Stimulated activated CD4-positive, alpha-beta T cell treated with anti-CD3 and anti-CD28 coated beads, Interleukin-1b, Interleukin-23, amount 100 ng/mL, for 1 hour (primary cell): ENCODE measurements at places on chromosomes 3 and 15.

- no peak for DNase-seq
These were observed 13.7 kb downstream of the CTDSPL2 start for GRCh38 chr15:44441095-44441501.

- no peak for DNase-seq
These were observed 8.2 kb upstream of the EPHB3 start for GRCh38 chr3:184553385-184553784.

DNA sequence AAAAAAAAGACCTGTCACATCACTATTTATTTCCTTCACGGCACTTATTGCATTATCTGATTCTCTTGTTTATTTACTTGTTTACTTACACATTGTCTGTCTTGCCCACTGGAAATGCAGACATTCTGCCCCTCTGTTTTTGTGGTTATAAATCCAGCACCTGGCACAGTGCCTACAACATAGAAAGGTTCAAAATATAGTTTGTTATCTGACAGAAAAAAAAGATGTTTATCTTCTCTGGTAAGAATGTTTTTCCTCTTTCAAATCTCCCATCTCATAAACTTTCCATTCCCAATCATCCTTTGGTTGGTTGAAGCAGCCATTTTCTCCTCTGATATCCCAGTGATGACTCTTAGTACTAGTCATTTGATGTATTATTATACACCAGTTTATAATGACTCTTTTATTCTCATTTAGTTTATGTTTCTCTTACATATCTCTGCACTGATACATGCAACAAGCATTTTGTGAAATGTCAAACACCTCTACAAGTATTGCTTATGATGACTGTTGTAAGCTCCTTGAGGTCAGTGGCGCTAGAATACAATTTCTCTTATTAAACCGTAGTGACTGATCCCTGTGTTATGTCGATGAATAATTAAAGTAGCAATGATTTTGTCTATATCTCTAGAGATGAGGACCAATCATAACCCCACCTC is 398.4 kb upstream of the TBL1XR1 start:
- no peak for DNase-seq

GRCh38 chr3:152331018-152331541 is 62.4 kb downstream of the MBNL1 start:
- DNase-seq = no peak

GRCh38 chr3:104909198-104909597 is 457.5 kb upstream of the ALCAM start:
- no peak for DNase-seq

DNA sequence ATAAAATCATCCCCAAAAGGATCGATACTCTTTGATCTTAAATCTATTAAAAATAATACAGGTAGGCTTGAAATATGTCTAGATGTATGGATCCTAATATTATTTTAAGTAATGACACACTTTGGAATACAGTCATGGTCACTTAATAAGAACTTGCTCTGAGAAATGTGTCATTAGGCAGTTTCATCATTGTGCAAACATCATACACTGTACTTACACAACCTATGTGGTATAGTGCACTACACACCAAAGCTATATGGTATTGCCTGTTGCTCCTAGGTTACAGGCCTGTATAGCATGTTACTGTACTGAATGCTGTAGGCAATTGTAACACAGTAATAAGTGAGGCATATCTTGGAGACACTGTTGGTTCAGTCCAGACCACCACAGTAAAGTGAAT is 307.1 kb downstream of the RAP2B start:
- DNase-seq = no peak

DNA sequence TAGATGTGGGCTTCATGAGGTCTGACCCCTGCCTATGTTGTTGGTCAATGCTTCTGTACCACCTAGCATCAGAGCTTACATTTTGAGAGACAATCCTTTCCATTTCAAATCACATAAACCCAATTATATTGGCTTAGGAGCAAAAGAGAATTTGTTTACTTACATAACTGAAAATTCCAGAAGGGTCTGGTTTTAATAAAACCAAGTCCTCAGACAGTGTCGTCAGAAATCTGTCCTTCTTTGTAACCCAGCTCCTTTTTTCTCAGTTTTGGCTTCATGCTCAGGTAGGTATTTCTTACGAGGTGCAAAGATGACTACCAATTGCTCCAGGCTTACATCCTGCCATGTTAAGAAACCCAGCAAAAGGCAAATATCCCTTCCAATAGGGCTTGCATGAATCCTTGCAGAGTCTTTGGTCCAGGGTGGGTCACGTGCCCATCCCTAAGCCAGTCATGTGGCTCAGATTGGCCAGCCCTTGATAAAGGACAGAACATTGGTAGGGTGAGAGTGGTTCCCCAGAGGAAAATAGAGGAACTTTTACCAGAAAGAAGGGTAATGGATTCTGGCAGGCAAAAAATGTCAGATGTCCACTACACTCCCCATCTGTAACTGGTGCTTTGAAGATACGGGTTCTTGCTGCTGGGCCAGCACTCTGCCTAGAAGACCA is 50.2 kb upstream of the VILL start:
- no peak for DNase-seq

DNA sequence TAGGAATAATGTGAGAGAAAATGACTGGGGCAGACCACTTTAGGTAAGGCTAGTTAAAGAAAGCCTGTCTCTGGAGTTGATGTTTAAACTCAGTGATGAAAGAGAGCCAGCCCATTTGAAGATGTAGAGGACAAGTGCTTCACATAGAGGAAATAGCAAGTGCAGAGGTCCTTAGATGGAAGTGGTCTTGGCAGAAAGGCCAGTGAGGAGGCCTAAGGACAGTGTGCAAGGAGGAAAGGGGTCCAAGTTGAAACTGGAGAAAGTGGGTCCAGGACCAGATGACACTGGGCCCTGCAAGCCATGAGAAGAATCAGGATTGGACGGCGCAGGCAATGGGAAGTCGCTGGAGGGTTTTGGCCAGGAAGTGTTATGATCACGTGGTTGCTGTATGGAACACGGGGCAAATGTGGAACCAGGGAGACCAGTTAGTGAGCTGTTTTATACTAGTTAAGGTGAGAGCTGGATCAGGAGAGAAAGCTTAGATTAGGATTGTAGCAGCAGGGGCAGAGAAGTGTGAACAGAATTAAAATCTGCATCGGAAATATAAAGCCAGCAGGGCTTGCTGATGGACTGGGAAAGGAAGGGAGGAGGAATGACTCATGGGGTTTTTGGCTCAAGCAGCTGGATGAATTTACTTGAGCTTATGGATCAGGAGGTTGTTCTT is 48.0 kb upstream of the SCAANT1 start:
- DNase-seq = no peak

- no peak for DNase-seq
These were observed 4.3 kb upstream of the TSEN2 start for GRCh38 chr3:12479919-12480427.

DNA sequence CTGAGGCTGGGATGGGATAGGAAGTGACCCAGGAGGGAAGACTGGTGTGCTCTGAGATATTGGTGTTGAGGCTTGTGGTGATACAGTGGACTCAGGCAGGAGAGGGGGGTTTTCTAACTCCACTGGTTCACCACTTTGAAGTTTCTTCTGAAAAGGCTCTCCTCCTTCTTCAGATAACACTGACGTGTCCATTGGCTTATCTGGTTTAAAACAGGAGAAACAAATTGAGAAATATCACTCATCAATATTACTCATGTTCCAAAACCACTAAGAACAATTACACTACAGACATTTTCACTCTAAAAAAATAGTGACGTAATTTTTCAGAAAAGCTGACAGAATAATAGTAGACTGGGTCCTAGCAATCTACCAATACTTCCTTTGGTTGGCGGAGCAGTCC is 23.1 kb downstream of the TP53BP1 start:
- no peak for DNase-seq

DNA sequence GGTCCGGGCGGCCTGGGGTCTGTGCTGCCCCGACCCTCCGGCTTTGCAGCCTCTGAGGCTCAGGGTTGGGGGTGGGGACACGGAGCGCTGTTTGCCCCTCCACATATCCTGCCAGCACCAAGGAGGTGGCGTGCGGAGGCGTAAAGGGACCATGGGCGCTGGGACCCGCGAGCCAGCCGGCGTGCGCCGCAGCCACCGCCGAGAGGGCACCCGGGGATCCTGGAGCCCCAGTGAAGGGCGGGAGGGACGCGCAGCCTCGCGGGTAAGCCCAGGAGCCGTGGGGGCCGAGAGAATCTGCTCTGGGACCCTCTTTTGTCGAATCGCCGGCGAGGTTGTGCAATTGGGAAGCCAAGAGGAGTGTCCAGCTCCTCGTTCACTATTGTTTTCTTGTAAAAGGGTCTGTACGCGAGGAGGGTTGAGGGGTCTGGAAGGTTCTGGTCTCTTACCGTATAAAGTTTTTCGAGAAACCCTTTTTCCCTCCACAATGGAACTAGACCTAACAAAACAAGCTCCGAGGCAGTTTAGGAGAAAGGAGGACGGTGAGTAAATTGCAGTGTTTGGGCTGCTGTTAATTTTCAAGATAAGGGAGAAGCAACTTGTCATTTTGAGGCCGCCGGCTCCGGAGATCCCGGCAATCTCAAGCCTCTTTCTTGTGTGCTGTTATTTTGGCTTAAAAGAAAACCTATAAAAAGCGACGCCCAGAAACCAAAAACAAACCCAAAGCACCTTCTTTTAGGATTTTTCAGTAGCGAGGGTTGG is 29.9 kb upstream of the ST3GAL6 start:
- no peak for DNase-seq

- DNase-seq = no peak
These were observed 58.6 kb downstream of the TMEM212 start for GRCh38 chr3:171901615-171902312.

- DNase-seq = no peak
These were observed 132.5 kb downstream of the ARNT2 start for GRCh38 chr15:80536716-80537115.

- DNase-seq = no peak
These were observed 5.2 kb upstream of the SNX4 start for GRCh38 chr3:125525153-125525552.

DNA sequence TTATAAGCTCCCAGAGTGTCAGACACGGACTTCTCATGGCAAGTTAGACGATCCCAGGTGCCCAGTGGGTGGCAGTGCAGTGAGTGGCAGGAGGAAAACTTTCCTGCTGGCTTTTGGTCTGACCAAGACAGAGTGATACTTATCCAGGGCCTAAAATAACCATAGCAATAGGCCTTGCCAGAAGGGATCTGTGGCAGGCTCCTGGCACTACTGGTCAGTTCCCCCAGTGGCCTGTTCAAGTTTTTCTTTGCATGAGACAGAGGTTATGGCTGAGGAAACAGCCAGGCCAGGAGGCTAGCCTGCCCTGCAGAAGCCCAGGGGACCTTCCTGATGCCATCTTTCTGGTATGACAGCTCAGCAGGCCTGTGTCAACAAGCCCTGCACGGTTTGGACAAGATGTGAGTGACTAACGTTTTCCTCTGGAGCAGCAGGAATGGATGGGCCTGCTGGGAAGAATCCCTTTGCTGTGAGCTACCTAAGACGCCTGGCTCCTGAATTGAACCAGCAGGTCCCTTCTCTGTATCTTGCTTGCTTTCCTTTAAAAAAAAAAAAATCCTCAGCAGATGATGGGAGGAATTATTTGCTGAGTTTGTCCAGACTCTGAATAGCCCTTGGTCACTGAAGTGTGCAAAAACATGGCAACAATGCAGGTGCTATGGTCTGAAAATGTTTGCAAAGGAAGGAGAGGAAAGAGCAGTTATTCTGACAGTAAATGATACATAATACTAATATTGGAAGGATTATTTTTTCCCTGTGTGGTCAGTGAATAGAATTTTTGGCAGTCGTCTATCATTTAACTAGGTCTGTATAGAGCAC is 18.0 kb downstream of the SCG5 start:
- DNase-seq = no peak

GRCh38 chr15:63672775-63673174 is 75.6 kb downstream of the FBXL22 start:
- no peak for DNase-seq

GRCh38 chr3:18249126-18249525 is 176.0 kb downstream of the SATB1 start:
- no peak for DNase-seq

DNA sequence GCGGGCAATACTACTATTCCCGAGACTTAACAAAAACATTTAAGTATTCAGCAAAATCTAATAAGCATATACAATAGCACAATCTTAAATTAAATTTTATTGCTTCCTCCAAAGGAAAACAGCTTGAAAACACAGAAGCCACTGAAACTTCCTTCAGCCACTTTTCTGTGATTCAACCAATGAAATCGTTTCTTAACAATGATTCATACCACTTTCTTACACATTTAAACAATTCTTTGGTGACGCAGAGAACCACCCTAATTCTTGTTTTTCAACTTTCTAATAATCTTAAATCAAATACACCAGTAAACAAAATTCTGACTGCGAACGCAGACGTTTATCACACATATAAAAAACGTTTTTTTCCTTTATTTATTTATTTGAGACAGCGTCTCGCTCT is 4.1 kb downstream of the TJP1 start:
- DNase-seq = no peak

- no peak for DNase-seq
These were observed 108.6 kb upstream of the SMAD3 start for GRCh38 chr15:66956672-66957430.

GRCh38 chr3:150303768-150304167 is 104.3 kb upstream of the TSC22D2 start:
- DNase-seq = no peak

DNA sequence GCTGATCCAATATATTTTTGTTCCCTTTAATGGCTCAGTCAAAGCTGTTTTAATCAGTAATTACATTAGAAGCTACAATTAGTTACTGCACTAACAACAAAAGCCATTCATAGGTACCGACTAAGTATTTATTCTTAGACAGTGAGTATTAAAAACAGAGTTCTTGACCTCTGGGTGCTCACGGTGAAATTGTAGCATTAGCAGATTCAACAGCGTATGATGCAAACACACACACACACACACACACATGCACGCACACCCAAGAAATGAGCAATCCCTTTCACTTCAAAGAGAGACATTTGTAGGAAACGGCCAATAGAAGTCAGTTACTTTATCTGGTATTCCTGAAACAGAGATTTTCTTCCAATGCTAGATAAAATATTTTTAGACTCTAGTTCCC is 27.0 kb upstream of the MITF start:
- DNase-seq = no peak

DNA sequence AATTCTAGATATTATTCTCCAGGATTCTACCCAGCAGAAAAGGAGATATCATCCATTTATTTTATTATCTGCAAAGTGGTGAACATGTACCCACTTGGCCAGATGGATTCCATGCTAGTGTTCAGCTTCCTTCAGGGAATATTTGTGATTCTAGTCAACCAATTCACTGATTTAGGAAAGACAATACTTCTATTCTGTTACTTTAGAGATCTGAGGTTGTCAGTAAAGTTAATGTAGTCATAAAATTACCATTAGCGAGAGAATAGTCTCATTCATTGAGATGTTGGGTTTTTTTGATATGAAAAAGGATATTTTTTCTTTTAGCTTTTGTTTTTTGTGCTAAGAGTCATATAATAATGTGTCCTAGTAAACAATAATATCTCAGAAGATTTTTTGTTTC is 222.8 kb downstream of the CGGBP1 start:
- no peak for DNase-seq

GRCh38 chr3:126478581-126479310 is 3.1 kb upstream of the ZXDC start:
- DNase-seq = no peak

- no peak for DNase-seq
These were observed 43.5 kb upstream of the ABI3BP start for GRCh38 chr3:101036676-101037075.
